ENCODE measurements at places on chromosomes 3 and 15. TPM values are rescaled to one million over a fixed set of nuclear protein-coding genes. Genes with fewer than 3 reads are reported as not detected.

The FBXW12 gene
- total RNA-seq: not detected

The KCTD6 gene
- total RNA-seq: 10.7 TPM

The DMXL2 gene
- 5.2 TPM for total RNA-seq

The CCR8 gene
- total RNA-seq: 11.3 TPM

The MME gene
- not detected for total RNA-seq

The CADPS gene
- not detected for total RNA-seq

The RETNLB gene
- not detected for total RNA-seq

The NR2E3 gene
- total RNA-seq: not detected

The GPR27 gene
- total RNA-seq: 0.51 TPM

The ARHGAP11A gene
- total RNA-seq: 99.2 TPM

The DOCK3 gene
- total RNA-seq: 1.5 TPM

The AZI2 gene
- 51.9 TPM for total RNA-seq

The OR5K4 gene
- not detected for total RNA-seq

The MOBP gene
- not detected for total RNA-seq

The TPRG1 gene
- 2.9 TPM for total RNA-seq

The PPP2R3A gene
- 0.05 TPM for total RNA-seq

The ARGFX gene
- not detected for total RNA-seq

The GABRR3 gene
- total RNA-seq: not detected

The TRIM71 gene
- not detected for total RNA-seq

The GOLGA6A gene
- total RNA-seq: not detected

The SLC2A2 gene
- not detected for total RNA-seq

The FANCD2OS gene
- not detected for total RNA-seq

The FILIP1L gene
- total RNA-seq: 15.7 TPM

The GOLGA8T gene
- total RNA-seq: not detected

The SPINT1 gene
- 4.5 TPM for total RNA-seq

The STAC gene
- total RNA-seq: not detected

The CCRL2 gene
- 6.8 TPM for total RNA-seq

The CSTA gene
- not detected for total RNA-seq

The MCTP2 gene
- total RNA-seq: 71.2 TPM

The KCNH8 gene
- total RNA-seq: not detected

The CHRM5 gene
- not detected for total RNA-seq

The AHSG gene
- total RNA-seq: not detected

The SLC28A1 gene
- not detected for total RNA-seq

The SHC4 gene
- 1.6 TPM for total RNA-seq

The PPCDC gene
- total RNA-seq: 39.6 TPM

All from T-helper 1 cell treated with Interleukin-12 subunit alpha and Interleukin-12 subunit beta and Interleukin-4 antibody, amounts not matched to agents 30 ng/mL and 1 ng/mL, for 36 hours (primary cell).